ENCODE measurements at places on chromosomes 1 and 21.

GRCh38 chr1:226276987-226277386 is 32.0 kb downstream of the LIN9 start:
- no peak for DNase-seq

GRCh38 chr1:78755986-78756385 is 106.4 kb downstream of the IFI44 start:
- DNase-seq, result no peak

GRCh38 chr1:27569506-27570291 is 34.2 kb downstream of the AHDC1 start:
- no peak for DNase-seq

GRCh38 chr1:38000529-38001455 is 4.5 kb downstream of the FHL3 start:
- DNase-seq, result no peak

DNA sequence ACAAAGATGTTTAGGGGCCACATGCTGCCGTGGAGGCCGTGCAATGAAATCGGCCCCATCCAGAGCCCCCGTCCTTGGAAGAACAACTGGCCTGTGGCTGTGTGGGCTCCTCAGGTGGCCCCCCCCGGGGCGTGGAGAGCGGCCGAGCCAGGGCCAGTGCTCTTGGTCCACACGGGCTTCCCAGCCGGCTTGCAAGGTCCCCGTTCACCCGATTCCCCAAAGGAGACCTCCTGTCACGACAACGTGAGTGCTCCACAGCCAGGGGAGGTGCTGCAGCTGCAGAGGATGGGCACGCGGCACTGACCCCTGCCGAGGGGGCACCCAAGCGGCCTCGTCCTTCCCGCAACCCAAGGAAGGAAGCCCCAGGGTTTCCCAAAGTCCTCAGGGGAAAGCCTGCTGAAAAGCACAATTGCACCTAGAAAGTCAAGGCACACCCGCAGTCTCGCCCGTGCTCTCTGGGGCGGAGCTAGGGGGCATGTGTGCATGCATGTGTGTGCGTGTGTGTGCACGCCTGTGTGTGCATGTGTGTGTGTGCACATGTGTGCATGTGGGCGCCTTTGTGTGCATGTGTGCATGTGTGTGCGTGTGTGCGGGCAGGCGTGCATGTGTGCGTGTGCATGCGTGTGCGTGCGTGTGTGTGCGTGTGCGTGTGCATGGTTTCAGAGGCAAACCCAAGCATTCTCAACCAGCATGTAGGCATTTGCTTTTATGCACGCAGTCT is 48.2 kb downstream of the SLX9 start:
- DNase-seq, result no peak

GRCh38 chr1:89844241-89844807 is 23.5 kb downstream of the LRRC8D start:
- DNase-seq, result peak; percentile 46

DNA sequence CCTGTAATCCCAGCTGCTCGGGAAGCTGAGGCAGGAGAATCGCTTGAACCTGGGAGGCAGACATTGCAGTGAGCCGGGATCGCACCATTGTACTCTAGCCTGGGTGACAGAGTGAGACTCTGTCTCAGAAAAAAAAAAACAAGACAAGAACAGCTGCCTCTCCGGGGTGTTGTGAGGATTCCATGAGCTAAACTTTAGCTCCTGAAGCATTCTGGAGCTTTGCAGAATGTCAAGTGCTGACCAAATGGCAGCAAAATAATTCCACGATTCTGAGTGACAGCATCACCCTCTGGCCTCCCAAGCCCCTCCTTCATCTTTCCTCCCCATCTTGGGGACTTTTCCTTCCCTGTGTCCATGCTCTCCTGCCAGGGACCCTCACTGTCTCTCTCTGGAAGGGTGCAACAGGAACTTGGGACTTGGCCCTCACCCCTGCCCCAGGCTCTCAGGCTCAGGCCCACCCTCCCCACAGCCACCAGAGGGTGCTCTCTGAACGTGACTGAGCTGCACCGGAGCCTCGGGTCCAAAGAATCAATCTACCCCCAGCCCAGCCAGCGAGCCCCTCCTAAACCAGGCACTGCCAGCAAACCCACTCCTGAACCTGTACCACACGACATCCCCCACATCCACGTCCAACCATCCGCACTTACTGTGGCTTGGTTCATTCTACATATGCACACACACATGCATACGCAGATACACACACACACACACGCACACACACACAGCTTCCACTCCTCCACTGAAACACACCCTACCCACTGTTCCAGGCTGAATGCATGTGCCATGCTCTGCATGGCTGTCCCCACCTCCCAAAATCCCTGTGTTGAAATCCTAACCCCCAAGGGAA is 45.7 kb downstream of the ACOT7 start:
- peak; percentile 73 for DNase-seq

DNA sequence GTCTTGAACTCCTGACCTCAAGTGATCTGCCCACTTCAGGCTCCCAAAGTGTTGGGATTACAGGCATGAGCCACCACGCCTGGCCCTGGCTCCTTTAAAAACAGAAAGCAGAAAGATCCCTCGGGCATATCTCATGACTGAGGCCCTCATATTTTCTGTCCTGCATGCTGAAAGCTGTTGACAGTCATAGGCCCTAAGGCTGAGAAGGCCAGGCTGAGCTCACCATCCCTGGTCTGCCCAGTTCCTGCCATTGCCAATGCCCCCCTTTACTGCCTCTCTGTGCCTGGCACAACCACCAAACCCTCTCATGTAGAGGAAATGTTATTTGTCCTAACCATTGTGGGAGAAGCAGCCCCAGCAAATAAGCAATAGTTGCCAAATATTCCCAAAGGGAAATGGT is 12.7 kb downstream of the CD34 start:
- DNase-seq, result no peak

- no peak for DNase-seq
These were observed 804.1 kb downstream of the USP25 start for GRCh38 chr21:16533692-16534407.

DNA sequence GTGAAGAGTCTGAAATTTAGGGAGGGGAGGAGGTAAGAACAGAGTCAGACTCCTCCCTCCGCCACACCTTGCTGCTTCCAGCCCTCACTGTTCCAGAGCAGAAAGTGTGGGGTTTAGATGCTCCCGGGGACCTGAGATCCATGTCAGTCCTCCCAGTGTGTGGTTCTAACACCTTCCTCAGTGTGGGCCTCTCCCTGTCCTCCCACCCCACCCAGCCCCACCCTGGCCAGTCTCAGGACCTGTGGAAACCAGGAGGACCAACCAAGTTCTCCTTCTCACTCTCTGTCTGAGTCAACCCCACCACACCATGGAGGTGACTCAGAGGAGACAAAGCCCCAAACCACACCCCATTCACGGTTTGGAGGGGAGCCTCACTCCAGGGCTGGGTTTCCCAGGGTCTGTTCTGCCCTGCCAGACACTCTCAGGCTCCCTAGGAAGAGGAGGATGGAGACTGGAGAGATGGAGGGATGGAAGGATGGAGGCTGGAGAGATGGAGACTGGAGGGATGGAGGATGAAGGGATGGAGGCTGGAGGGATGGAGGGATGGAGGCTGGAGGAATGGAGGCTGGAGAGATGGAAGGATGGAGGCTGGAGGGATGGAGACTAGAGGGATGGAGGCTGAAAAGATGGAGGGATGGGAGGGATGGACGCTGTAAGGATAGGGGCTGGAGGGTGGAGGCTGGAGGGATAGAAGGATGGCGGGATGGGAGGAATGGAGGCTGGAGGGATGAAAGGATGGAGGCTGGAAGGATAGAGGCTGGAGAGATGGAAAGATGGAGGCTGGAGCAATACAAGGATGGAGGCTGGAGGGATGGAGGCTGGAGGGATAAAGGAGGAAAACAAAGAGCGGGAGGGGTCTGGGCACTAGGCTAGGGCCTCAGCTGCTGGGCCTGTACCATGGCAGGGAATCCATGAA is 100.9 kb upstream of the RUNX3 start:
- peak; percentile 82 for DNase-seq

DNA sequence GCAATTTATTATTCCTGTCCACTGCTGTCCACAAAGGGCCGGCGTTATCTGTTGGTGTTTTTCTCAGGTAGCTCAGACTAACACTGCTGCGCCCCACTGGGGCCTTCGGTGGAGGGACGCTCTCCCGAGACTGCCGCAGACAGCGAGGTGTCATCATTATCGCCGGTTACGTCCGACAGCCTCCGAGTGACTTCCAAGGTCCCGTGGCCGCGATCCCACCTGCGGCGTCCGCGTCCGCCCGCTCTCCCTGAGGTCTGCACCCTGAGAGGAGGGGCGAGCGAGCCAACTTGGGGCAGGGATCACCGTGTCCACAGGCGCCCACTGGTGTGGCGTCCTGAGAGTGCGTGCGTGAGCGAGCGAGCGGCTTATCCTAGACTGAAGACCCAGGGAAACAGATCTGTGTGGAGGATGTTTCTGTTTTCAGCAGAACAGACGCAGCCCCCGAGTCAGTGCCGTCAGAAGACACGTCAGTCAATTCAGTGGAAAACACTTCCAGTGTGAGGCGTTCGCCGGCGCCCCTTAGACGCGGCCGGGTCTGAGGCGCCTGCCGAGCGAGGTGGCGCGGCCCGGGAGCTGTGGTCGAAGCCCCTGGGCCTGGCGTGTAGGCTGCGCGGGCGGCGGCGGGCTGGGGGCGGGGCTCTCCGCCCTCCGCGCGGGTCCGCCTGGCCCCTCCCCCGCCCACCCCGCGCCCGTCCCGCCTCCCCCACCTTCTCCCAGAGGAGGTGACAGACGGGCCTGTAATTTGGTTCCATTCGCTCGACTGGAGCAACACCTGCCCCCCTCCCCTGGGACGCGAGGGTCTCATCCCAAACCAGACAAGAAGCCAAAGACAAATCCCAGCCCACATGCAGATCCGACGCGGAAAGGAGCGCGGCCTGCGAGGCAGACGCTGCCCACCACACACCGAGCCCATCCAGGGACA is 12.6 kb downstream of the NHLH2 start:
- no peak for DNase-seq

DNA sequence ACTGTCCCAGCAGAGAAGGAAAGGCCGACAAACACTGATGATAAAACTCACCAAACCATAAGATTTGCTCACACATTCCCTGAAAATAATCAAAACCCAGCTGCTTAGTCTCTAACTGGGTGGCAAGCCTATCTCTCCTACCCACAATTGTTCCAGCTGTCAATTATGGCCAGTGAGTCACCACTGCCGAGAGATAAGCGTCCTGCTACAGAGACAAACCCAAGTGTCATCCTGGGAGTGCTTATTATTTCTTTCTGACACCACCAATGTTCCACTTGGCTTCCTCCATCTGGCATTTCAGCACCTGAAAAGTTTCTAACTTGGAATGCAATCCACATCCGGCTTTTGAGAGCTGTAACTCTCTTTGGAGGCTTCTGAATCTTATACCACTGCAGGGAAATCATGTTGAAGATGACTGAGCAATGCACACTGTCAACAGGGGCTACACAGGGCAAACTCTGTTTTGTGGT is 51.5 kb upstream of the VAV3 start:
- no peak for DNase-seq

DNA sequence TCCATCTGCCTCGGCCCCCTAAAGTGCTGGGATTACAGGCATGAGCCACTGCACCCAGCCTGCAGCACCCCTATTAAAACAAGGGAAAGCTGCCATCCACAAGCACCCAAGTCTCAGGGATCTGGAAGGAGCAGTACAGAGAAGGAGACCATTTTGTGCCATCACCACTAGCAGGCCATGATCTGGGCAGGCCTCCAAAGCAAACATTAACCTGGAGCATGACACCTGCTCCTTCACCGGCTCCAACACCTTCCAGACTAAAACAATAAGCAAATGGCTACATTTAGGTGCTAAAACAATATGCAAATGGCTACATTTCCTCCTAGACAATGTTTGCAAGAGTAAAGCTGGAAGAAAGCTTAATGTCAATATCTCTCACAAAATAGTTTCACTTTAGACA is 16.7 kb downstream of the MEAF6 start:
- no peak for DNase-seq

DNA sequence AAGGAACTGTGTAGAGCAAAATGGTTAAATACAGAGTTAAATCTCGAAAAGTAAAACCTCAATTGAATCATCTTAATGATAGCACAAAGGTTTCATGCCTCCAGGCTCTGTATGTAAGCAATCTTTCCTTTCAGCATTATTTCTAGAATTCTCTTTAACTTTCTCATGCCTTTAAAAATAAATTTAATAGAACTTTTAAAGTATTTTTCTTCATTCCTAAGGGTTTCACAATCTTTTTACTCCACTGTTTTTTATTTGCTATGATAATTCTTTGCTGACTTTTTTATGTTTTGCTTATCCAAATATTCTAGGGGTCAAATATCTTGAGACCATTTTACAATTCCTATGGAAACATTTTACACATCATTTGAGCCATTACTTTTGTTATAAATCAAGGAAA is 288.0 kb downstream of the BACH1 start:
- DNase-seq, result no peak

DNA sequence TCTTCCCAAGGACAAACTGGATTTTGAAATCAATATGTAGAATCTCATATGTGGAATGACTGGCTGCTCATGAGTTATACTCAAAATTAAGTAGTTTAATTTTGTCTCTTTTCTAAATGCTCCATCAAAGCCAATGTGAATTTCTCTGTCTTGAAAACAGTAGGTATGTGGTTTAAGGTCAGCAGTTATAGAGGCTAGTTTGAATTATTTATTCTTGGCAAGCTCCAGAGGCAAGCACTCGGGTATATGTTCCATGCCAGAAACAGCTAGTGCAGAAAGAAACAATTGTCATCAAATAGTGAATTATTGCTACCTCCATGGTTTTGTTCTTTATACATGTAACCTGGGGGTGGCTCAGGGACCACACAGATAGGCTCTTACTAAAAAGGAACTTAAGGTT is 63.5 kb downstream of the LRIG2 start:
- no peak for DNase-seq

DNA sequence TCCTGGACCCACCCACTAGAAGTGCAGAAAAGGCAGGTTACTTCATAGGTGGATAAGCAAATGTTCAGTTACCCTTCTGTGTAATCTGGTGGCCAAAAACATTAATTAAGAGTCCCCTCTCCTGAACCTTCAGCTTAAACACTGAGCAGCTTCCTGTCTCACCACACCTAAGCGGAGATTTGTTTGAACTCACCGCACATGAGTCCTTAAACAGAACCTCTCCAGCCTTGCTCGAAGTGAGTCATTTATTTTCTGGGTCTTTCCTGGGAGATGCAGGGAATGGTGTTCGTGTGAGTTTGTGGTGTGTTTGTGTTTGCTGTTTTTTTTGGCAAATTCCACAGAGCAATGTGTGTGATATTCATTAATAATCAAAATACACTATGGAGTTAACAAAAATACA is 7.6 kb upstream of the FNBP1L start:
- DNase-seq, result no peak

DNA sequence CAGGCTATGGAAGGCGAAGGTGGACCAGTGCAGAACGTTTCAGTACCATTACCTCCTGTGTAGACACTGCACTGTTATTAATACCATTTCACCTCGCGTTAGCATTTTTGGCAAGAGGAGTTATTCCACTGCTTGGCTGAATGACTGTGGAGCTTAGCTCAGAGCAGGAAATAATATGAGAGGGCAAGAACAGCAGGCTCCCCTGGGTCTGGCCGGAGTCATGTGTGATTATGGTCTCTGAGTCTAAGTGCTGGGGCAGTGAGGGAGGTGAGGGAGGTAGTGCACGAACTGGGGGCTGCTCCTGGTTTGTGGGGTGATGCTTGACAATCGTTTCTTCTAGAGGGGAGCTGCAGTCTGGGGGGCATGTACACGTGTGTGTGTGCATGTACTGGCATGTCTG is 82.9 kb downstream of the MDM4 start:
- no peak for DNase-seq

GRCh38 chr1:237999426-238000052 is 108.8 kb upstream of the ZP4 start:
- no peak for DNase-seq

- DNase-seq, result no peak
These were observed 6.0 kb downstream of the CDK18 start for GRCh38 chr1:205510308-205510950.
